GM03348 (cell line): ENCODE measurements at places on chromosomes 7 and 10.

DNA sequence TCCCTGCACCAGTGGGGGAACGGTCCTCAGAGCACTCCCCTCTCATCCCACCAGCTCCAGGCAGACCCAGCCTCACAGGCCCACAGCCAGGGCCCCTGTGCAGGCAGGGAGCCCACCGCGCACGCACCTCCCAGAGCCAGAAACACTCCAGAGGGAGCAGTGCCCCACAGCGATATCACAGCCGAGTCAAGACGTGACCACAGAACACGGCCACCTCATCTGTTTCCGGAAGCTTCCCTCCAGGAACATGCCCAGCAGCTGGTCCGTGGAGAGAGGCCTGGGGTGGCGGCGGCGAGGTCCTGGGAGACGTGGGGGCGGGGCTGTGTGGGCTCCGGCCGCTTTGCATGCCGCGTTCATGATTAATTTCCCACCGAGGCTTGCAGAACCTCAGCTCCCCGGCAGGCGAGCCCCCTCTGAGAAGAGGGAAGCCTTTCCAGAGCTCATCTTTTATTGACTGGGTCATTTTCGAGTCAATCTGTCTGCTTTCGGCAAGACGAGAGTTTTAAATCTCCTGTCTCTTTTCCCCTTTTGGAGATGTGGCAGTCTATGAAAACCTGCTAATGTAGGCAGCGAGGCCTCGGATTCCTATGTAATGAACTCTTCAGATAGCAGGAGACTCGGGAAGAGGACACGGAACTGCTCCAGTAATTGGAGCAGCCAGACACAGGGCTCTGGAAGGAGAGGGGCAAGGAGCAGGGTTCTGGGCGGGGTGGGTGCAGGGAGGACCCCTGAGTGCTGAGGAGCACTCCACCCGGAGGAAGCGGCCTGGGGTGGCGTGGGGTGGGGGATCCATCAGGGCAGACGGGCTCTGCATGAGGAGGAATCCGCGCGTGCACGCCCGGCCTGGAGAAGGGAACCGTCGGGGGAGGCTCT lies 242.8 kb downstream of the ELFN1 start:
- peak; percentile 85 for DNase-seq

DNA sequence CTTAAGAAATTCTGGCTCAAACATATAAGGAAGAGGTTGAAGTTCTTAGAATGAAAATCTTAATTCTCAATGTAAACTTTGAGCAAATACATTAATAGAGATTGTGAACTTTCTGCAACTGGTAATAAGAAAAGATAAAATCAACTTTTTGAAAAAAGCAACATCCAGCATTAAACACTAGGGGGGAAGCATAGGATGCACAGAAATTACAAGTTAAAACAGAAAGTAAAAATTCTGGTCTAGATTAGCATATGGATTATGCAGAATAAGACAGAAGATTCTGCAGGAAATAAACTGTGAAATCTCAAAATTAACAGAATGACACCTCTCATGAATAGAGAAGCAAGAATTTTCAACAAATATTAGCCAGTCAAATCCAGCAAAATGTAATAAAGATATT lies 38.0 kb upstream of the CAV2 start:
- DNase-seq = no peak

DNA sequence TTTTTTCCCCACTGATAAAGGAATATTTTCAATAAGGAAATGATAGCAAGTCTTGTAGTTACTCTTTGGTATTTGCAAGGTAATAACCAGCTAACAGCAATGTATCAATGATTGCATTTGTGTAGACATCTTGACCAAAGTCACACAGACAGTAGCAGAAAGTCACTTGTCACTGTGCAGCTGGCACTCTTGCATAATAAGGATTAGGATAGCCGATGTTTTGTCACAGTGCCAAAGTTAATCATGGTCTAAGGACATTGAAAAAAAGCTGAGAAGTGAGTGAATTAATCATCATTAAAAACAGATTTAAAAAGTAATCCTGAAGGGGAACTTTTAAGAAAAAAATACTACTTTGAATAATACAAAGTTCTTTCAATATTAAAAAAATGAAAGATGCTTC lies 834.3 kb upstream of the C7orf33 start:
- no peak for DNase-seq

DNA sequence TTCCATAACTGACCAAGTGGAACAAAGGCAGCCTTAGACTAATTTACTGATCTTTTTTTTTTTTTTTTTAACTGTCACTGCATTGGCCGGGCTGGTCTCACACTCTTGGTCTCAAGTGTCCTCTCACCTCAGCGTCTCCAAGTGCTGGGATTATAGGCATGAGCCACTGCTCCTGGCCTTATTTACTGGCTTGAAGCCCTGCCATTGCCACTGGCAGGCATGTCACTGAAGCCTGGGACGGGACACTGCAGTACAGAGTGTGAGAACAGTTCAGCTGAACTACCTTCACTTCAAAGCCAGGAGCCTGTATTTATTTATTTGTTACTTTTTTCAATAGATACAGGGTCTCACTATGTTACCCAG lies 15.4 kb upstream of the ARHGAP12 start:
- DNase-seq = no peak

DNA sequence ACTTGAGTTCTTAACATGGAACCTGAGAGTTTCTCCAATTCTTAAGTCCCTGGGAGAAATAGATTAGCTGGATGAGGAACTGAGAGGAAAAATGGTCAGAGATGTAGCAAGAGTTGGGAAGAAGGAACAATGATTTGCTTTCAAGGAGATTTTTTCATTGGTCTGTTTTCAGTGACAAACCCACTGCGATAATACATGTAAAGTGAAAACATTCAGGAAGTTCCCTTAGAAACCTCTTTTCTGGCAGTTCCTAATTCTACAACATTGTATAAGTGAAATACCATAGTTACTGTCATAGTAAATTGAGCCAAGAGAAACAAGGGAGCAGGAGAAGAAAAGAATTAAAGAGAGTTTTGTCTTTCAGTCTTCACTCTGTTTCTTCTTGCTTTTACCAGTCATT lies 12.1 kb upstream of the MAGI2 start:
- no peak for DNase-seq
